Ureter (tissue), 1 donor: ENCODE measurements at places on chromosomes 5 and 9. TPM values are rescaled to one million over a fixed set of nuclear protein-coding genes. Genes with fewer than 3 reads are reported as not detected.

Gene OTP
- not detected for total RNA-seq

Gene SLC6A3
- 0.57 TPM for total RNA-seq

Gene KIF4B
- not detected for total RNA-seq

Gene TSSK1B
- total RNA-seq = 2.1 TPM

Gene FAM221B
- total RNA-seq = 0.26 TPM

Gene CCL19
- 11.4 TPM for total RNA-seq

Gene PTPDC1
- total RNA-seq = 11.5 TPM

Gene CMBL
- 20.7 TPM for total RNA-seq

Gene PCDHGA5
- 4.6 TPM for total RNA-seq

Gene NEK6
- total RNA-seq = 24.9 TPM

Gene DMRT3
- total RNA-seq = not detected

Gene CATSPER3
- 0.99 TPM for total RNA-seq

Gene ZNF658
- total RNA-seq = 11.3 TPM

Gene ANKRD31
- 1.0 TPM for total RNA-seq

Gene TLX3
- not detected for total RNA-seq

Gene OR1L6
- not detected for total RNA-seq

Gene DMRT2
- total RNA-seq = 0.26 TPM

Gene GPRIN1
- 0.13 TPM for total RNA-seq

Gene TEX48
- not detected for total RNA-seq

Gene GABRA1
- not detected for total RNA-seq

Gene GABRP
- 0.42 TPM for total RNA-seq

Gene PCDHGA8
- total RNA-seq = 3.3 TPM
